Activated CD4-positive, alpha-beta T cell treated with anti-CD3 and anti-CD28 coated beads, Interleukin-2, amount 50 U/mL, for 4 hours (primary cell): ENCODE measurements at places on chromosomes 16 and 17.

- peak; percentile 53 for DNase-seq
Observed at GRCh38 chr16:89723279-89724250, 2.2 kb downstream of the ZNF276 start.

DNA sequence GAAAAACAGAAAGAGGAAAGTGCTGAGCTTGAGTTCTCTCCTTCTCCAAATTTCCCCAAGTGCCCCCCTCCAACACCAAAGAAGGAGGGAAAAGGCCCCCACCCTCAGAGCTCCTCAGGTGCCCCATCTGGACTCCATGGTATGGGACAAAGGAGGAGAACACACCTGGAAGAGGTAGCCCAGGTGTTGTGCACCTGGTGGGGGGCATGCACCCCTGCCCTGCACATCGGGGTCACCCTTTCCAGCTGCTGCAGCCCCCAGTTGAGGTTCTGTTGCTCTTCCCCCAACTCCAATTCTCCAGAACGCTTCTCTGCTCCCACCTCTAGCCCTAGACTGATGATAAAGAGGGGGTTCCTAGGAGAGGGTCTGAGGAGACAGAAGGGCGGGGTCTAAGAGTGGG lies 3.0 kb upstream of the COL1A1 start:
- no peak for DNase-seq

DNA sequence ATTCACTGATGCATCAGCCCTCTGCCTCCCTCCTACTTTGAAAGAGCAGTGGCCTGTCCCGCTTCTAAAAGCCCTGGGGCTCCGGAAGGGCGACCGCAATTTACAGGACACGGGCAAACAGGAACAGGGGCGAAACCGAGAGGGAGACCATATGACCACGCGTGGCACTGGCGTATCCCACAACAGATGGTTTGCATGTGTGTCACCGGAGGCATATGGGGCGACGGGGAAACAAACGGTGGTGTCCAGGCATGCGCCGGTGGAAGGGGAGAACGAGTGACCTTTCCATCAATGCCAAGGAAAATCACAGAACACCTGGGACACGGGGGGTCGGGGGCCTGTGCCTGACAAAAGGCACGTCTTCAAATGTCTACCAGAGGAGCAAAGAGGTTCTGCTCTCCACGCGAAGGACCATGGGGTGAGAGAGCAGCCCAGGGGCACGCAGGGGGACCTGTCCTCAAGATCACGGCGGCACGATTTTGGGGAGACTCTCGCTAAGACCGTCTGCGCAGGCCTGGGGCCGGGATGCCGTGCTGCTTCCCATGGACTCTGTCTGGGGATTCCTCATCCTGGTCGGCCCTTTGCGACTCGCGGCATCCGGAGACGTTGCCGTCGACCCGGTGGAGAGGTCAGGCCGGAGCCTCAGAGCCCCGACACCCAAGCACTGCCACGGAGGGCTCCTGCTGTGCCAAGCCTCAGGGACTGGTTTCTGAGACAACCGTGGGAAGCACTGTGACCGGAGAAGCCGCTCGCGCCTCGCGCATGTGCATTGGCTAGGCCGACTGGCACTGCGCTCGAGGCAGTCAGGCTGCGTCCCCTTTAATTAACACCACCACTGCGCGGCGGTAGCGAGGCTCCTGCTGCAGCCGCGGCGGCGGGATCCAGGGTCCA lies 12.8 kb upstream of the KCNJ18 start:
- DNase-seq: no peak

GRCh38 chr16:71840052-71840451 lies 5.7 kb upstream of the ATXN1L start:
- no peak for DNase-seq

GRCh38 chr16:31200821-31201568 lies 1.6 kb downstream of the PYCARD start:
- no peak for DNase-seq
